ENCODE measurements at places on chromosomes 3 and 15.
A peak's percentile ranks its signal among the peaks of the same experiment; 100 is the strongest.

DNA sequence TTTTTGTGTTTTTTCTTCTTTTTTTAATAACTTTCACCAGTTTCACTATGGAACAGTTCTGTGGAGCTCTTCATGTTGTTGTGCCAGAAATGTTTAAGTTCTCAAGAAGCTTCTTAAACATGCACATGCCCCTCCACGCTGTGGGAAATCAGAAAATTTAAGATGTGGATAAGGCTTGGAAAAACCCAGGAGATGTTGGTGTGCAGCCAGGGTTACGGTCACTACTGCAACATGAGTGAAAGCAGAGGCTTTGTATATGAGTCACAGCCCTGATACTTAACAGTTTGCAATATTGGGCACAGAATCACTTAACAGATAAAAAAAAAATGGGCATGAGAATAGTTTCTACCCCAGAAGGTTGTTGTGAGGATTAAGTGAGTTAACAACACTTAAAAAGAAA, 399.9 kb downstream of the LRTM1 start:
- peak; percentile 38 for DNase-seq

DNA sequence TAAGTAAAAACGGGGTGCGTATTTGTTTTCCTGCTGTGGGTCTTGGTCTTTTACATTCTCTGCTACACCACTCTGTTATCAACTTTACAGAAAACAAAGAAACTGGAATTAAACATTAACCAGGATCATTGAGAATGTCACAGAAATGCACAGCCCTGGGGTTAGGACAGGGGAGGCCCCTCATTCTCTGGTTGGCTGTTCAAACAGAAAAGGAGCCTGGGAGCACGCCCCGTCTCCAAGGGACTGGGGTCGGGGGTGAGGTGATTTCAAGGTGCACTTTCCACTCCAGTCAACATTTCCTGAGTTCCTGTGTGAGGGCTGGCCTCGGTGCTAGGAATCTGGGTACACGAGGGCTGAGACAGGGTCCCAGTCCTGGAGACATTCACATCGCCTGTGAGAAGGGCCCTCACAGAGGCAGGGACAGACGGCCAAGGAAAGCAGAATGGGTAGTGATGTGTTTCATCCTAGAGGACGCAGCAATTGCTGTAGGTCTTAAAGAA, 30.3 kb downstream of the CPN2 start:
- no peak for DNase-seq

DNA sequence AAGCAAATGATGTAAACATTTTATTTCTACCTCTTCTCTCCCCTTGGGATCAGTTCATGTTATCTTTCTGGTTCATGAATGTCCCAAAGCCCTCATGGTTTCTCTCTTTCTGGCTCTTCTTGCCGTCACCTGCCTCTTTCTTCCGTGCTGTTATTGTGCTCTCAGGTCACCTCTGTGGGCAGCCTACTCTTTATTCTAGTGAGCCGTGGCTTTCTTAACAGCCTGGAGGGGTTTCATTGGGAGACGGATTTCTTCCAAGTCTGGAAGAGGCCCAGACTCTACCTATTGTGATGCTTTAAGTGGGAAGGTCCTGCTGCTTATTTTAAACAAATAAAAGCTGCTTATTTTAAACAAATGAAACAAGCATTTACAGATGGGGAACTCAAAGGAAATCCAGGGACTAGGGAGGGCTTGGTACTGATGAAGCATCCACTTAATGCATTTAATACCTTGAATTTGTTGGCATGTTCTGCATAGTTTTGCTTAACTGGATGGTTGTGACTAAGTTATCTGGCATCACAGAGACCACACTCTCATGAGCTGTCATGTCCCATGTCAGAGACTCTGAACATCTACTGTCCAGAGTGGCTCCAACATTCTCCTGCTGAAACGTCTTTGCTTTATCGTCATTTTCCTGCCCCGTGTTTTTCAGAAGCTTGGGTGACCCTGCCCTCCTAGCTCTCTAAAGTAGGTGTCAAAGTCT, 443.3 kb downstream of the GABRG3 start:
- DNase-seq, result no peak

GRCh38 chr15:100022806-100023205, 289.6 kb upstream of the LYSMD4 start:
- DNase-seq, result no peak

GRCh38 chr3:186790261-186790981, 7.0 kb downstream of the EIF4A2 start:
- no peak for DNase-seq

DNA sequence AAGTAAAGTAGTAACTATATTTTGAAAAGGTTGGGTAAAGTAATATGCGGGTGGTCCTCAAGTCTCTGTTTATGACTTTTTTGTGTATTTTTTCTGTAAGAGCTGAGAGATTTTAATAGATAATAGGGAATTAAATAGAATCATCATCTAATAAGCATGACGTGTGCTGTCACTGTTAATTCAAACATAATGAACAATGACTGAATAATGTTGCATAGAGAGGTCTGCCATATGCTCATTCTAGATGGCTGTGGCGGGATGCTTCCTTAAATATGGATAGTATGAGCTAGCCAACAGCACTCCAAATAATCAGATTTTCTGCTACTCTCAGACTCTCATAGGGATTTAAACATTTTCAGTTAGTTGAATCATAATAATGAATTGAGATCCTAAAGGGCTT, 302.8 kb upstream of the RBMS3 start:
- no peak for DNase-seq

- no peak for DNase-seq
Observed at GRCh38 chr15:29034151-29034550, 148.4 kb downstream of the APBA2 start.

GRCh38 chr15:100106732-100107131, 235.0 kb downstream of the ADAMTS17 start:
- no peak for DNase-seq

GRCh38 chr3:85475346-85475745, 516.6 kb downstream of the CADM2 start:
- DNase-seq, result no peak

- DNase-seq, result no peak
Observed at GRCh38 chr3:58686847-58687246, 20.3 kb upstream of the FAM3D start.

DNA sequence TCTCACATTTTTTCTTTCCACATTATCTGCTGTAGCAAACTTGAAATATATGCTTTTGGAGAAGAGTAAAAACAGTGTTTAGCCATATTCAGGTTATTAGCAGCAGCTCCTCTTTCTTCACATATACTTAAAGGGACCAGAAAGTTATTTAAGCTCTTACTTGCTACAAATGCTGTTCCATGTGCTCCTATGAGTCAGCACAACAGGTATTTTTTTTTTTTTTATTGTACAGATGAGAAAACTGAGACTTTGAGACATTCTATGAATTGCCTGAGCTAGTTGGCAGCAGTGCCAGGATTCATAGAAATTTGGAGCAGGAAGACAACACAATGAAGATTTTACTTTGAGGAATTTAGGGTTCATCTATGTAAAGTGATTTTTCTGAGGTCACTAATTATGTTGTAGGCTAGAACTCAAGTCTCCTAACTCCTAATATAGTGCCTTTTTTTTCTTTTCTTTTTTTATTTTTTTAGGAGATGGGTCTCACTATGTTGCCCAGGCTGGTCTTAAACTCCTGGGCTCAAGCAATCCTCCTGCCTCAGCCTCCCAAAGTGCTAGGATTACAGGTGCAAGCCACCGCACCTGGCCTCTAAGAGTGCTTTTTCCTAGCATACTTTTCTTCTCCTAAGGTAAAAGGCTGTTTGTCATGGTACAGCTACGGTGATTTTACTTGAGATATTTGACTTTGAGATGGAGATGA, 23.6 kb downstream of the SETD5 start:
- no peak for DNase-seq

DNA sequence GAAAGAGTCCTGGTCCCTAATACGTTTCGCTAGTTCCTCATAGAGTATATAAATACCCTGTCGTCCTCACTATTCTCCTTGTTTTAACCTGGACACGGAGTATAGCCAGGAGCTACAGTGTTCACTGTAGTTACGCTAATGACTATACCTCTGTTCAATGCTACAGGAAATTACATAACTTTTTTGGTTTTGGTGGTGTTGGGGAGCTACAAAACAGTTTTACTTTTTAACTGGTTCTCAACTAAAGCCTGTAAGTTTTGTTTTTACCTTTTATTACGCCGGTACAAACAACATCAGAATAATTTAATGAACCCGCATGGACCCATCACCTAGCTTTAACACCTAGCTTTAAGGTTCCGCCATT, 1.5 kb downstream of the LMLN start:
- DNase-seq, result no peak

DNA sequence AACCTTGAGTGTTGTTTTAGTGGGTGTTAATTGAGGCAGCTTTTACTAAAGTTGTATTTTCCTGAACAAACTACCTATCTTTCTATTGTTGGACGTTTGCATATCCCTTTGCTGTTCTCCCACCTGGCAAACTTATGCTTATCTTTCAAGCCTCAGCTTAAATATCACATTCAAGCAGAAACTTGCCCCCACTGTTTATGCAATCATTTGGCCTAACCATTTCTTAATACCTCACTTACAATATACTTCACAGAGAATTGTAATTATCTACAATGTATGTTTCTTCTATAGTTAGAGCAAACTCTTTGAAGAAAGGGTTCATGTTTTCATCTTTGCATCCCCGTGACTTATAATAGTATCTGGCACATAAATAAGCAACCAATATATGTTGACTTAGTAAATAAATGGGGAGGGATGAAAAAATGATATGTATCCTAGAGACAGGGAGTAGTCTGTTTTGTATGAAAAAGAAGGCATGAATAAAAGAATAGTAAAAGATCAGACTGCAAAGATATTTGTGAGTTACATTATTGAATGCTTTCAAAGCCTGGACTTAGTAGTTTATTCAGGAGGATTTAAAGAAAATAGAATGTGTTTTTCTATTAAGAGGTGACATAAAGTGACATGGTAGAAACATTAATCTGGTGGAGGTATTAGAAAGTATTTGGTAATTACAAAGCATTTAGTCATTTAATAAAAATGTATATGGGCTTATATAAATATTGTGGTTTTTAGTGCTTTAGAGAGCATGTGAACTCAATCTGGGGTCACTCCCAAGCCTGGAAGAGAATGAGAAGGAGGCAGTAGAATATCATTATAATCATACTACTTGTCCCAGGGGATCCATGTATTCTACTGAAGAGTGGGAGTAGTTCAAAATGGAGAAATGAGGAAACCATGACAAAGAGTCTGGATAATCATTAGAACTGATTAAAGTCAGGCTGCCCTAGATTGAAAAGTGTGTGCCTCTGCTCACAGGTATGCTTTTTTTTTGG, 60.0 kb upstream of the DCBLD2 start:
- no peak for DNase-seq

Measured in right hindlimb (tissue), 1 donor.